Ovary (tissue), 10 donors: ENCODE measurements at places on chromosomes 13 and 19. TPM values are rescaled to one million over a fixed set of nuclear protein-coding genes. Genes with fewer than 3 reads are reported as not detected.
A peak's percentile ranks its signal among the peaks of the same experiment; 100 is the strongest.

GRCh38 chr13:30607908-30608307 lies 9.8 kb upstream of the USPL1 start:
- no peak for DNase-seq

DNA sequence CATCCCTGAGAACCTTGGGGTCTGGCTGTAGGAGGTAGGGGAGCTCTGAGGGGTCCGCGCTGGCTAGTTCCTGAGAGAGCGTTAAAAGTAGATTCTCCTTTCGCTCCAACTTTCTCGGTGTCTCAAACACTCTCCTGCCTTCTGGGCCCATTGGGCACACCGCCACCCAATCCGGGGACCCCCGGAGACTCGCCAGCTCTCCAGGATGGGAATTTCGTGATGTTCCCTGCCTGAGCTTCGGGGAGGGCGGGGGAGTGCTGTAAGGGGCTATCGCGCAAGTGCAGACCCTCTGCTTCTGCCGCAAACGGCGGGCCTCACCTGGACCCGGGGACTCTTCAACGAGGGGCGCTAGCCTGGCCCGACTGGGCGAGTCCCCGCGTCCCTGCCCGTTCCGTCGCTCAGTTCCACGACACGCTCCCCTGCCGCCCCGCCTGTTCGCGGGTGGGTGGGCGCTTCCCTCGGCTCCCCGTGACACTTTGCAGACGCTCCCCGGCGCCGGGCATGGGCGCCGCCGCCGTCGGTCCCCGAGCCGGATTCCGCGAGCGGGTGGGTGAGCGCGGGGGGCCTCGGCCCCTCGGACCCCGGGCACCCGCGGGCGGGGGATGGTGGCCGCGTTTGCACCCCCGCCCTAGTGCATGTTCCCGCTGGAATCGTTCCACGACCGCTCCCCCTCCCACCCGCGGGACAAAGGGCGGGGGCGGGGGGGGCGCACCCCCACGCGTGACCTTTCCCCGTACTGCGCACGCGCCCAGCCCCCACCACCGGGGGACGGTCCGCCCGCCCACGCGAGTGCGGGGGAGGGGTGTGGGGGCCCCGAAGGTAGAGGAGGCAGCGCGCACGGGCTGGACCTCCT lies at the start of gene CCDC106:
TSS of gene CCDC106 (plus strand) at position 481 of the 853 bp plus-strand sequence. CDS start 835 bp downstream, outside the sequence.
- peak; percentile 87 for DNase-seq

- DNase-seq = no peak
Observed at GRCh38 chr19:13210339-13210775, 60.1 kb downstream of the IER2 start.

CYP4F22 gene
- not detected for polyA plus RNA-seq

GRCh38 chr19:35066691-35067563 lies 25.4 kb downstream of the HPN start:
- peak; percentile 88 for DNase-seq

ODAD3 gene
- polyA plus RNA-seq = 0.42 TPM

S1PR2 gene
- polyA plus RNA-seq = 4.9 TPM

DNA sequence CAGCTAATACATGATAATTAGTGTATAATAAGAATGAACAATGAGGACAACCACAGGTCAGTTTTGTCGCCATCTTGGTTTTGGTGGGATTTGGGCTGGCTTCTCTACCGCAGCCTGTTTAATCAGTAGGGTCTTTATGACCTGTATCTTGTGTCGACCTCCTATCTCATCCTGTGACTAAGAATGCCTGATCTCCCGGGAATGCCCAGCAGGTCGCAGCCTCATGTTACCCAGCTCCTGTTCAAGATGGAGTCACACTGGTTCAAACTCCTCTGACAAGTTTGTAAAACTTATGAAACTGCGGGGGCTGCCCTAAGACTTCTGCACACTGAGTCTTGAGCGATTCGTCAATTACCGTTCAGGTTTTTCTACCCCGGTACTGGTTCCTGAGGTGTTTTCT lies 21.5 kb upstream of the ADGRE1 start:
- DNase-seq = no peak

DNA sequence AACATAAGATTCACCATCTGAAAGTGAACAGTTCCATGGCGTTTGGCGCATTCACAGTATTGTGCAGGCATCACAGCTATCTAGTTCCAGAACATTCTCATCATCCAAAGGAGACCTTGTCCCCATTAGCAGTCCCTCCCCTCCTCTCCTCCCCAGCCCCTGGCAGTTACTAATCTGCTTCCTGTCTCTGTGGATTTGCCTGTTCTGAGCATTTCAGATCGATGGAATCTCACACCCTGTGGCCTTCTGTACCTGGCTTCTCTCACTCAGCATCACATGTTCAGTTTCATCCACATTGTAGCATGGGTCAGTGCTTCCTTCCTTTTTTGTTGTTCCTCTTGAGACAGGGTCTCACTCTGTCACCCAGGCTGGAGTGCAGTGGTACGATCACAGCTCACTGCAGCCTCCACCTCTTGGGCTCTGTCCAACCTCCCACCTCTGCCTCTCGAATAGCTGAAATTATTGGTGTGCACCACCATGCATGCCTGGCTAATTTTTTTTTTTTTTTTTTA lies 34.6 kb downstream of the CRTC1 start:
- DNase-seq = no peak

DNA sequence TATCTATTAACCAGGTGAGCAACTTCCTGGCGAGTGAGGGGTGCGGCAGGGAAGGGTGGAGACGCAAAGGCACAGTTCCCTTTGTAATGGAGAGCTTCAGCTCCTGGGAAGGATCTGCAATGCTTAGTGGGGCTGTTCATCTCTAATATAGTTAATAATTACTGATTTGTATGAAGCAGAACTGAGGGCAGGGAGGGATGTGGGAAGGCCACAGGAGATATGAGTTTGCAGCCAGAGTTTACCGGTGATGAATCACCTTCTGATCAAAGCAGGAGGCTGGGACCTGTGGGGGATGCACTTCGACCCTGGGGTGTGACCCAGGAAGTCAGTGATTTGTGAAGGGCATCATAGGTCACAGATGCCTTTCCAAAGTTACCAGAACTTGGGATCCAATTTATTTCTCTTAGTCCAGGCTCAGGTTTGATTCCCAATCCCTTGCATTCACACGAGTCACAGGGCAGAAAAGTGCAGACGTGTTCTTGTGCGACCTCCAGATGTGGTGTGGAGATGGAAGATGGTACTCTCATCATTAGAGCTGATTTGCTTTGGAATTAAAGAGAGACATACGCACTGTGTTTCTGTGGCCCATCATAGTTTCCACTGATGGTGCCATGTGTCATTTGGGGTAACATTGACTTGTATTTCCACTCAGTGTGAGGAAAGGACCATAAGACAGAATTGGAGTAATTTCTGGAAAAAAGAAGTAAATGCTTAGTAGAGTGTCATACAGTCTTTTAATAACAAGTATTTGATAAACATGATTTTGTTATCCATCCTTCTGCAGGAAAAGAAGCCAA lies 55.0 kb downstream of the LRCH1 start:
- DNase-seq = no peak

DNA sequence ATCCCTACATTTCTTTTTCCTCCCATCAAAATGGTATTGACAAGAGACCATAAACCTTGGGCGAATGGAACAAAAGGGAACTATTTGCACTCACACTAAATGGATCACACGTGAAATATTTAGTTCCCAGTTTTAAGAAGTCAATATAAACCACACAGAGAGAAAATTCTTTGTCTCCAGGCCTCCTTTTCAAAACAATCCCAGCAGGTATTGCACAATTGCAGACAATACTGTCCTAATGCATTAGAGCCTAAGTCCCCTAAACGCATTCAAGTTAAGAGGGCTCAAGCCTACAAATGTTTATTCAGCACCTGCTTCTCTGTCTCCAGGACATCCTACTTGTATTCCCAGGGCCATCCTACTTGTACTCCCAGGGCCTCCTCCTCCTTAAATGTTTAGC lies 1.3 kb upstream of the B3GLCT start:
- no peak for DNase-seq

CABP5 gene
- not detected for polyA plus RNA-seq

- no peak for DNase-seq
Observed at GRCh38 chr13:24668955-24669582, 11.1 kb upstream of the ATP12A start.

DNA sequence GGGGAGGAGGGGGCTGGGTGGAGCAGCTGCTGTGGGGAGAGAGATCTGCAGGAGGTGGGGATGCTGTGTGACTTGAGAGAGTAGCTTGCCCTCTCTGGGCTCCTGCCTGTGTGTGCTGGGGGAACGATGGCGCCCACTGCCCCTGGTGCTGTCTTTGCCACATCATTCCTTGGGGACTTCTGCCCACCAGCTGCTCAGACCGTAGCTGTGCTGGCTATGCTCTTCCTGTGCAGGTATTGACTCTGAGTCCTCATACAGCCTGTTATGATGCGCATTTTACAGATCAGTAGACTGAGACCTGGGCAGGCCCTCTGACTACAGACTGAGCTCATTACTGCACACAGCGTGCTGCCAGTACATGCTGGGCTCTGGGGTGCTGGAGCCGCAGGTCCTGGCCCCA lies 51.1 kb downstream of the DNM2 start:
- DNase-seq = no peak

ZSCAN1 gene
- 0.38 TPM for polyA plus RNA-seq

TTC9B gene
- polyA plus RNA-seq = not detected

- no peak for DNase-seq
Observed at GRCh38 chr19:5952193-5953029, 25.5 kb downstream of the RANBP3 start.

DNA sequence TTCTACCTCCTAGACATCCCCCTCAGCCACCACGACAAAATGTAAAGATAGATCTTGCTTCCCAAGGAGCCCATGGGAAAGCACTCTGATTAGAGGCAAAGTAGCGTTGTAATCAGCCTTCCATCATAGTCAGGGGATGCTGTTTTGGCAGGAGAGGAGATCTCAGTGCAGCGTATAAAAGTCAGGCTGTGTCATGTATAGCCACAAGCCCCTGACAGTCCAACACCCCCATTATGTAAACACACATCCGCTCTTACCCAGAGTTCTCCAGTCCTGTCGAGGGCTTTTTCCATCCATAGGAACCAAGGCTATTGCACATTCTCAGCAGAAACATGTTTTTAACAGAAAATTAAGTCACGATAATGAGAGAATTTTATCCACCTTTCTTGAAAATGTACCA lies 156.3 kb downstream of the CYSLTR2 start:
- no peak for DNase-seq

GRCh38 chr13:23449398-23450162 lies 16.1 kb upstream of the SACS start:
- DNase-seq = no peak

GRCh38 chr13:73036566-73036965 lies 22.2 kb upstream of the KLF5 start:
- DNase-seq = no peak

DNA sequence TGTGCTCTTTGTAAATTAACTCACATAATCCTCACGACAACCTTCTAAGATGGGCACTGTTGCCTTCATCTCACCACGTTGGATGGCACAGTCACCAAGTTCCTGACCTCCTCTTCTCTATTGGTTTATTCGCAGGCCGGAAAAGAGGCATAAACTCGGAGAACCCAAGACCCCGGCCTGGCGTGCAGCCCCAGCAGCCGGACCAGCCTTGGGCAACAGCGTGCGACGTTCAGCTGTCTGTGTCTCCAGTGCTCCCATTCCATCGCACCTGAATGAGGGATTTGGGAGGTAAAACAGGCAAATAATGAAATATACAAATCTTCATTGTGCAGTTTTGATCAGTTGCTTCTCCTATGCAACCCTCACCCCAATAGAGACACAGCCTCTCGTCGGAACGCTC lies 34.5 kb upstream of the GAS6 start:
- no peak for DNase-seq

GRCh38 chr19:5839065-5840017 lies at the start of gene FUT6:
Gene FUT6 (minus strand): TSS chr19:5839702. CDS start chr19:5832567, 7,135 bp downstream.
- DNase-seq = no peak

DNA sequence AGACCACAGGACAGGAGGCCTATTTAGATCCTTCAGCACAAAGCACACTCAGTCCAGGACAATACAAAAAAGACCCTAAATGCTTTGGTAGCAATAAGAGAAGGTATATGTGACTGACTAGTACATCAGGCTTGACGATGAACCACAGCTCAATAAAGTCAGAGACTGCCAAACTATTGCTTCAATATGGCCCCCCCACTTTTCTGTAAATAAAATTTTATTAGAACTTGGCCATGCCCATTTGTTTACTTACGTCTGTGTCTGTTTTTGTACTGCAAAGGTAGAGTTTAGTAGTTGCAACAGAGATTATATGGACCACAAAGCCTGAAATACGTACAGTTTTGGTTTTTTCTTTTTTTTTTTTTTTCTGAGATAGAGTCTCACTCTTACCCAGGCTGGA lies 136.7 kb downstream of the IRS2 start:
- DNase-seq = no peak

DNA sequence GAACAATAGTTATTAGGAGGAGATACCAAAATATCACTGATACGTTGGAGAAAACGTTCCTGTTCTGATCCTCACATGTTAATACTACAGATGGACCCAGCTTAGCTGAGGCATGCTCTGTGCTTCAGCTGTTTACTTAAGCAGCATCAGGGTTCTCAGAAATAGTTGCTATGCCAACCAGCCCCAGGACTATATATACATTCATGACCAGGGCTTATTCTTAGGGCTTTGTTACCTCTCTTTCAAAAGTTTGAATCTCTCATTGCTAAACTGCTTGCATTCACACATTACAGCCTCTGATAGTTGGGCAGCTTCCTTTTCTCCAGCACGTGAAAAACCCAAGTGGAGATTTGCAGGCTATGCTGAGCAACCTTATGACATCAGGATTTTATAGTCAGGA lies 800.4 kb downstream of the DIAPH3 start:
- DNase-seq = no peak

CEACAM7 gene
- not detected for polyA plus RNA-seq

DNA sequence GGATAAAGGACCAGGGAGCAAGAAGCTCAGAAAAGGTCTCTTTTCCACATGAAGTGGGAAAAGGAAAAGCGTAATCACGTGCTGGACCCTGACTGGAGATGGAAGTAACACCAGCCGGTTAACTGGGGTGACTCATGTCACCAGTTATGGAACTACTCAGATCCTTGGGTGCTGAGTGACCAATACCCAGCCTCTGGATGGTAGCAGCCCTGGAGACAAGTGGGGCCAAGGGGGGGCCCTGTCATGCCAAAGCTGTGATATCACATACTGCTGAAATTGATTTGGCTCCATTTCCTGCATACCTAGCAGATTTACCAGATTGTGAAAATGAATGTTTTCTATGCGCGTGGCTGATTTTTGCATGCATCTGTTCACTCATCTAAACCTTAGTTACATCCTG lies 158.9 kb downstream of the ZIC5 start:
- no peak for DNase-seq

NPAS1 gene
- polyA plus RNA-seq = not detected

IGFL3 gene
- not detected for polyA plus RNA-seq

DNA sequence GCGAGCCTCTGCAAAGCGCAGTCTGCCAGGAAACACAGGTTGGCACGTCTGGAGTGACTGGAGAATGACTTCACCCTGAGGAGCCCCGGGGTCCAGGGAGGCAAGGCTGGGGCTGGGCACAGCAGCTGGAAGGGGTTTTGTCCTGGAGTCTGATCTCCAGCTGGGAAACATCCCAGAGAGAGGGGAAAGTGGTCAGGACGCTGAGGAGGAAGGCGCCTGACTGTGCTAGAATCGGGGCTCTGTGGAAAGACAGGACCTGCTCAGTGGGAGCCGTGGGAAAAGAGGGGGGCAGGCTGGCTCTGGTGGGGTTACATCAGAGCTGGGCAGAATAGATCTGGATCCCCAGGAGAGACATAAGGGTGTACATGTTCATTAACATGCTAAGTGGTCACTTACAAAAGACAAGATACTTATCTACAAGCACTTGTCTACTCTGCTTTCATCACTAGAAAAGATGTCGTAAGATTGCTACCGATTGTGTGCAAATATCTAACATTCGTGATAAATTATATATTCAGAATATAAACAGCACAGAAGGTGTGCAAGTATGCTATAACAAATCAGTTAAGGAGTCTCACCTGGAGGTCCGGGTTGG lies 106.6 kb downstream of the COL4A1 start:
- DNase-seq = no peak

MZF1 gene
- 10.8 TPM for polyA plus RNA-seq

- DNase-seq = peak; percentile 74
Observed at GRCh38 chr19:7224209-7224686, 70.0 kb downstream of the INSR start.
